CD4-positive, alpha-beta T cell treated with Interleukin-6 at 100 ng/mL for 8 hours (primary cell): ENCODE measurements at places on chromosomes 4 and X.

DNA sequence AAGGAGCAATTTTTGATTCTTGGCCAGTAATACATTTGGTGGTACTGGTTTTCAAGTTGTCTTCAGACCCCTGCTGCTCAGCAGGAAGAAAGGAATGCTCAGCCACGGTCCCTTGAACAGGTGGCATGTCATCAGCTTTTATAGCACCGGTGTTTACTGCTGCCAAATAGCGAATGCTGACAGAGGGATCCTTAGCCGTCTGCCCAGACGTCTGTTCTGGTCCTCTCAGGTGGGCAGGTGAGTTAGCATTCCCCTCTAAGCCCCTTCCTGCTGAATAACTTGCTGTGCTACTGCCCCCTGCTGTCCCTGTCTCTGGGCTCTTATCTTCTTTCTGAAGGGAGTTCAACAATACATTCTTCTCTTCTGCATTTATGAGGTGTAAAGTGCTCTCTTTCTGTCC, 28.4 kb downstream of the BOD1L1 start:
- DNase-seq, result no peak

GRCh38 chr4:113141901-113142346, 92.5 kb downstream of the ANK2 start:
- DNase-seq, result no peak

DNA sequence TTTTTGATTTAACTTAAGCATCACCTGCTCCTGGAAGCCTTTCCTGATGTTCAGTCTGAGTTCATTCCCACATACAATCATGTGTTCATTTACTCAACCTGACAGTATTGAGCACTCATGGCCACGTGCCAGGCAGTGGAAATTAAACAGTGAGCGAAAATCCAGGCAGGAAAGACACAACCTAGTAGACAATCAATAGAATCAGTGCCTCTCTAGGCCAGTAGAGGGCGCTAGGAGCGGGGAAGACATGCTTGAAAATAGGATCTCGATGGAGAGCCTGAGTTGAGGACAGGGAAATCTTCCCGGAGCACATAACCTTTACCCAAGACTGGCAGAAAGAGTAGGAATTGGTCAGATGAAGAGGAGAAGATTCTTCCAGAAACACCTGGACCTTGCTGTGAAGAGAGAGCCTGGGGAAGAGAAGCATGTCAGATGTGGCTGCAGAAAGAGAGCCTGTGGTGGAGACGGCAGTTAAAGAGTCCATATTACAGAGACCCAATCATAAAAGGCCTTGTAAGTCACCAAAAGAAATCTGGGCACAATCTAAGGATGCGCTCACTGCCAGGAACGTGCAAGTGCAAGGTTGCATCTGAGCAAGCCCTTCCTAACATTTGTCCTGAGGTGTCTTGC, 103.5 kb downstream of the LDB2 start:
- no peak for DNase-seq

- no peak for DNase-seq
Observed at GRCh38 chr4:35939751-35940150, 304.6 kb downstream of the ARAP2 start.

- no peak for DNase-seq
Observed at GRCh38 chr4:76752861-76753501, 145.0 kb downstream of the SOWAHB start.

DNA sequence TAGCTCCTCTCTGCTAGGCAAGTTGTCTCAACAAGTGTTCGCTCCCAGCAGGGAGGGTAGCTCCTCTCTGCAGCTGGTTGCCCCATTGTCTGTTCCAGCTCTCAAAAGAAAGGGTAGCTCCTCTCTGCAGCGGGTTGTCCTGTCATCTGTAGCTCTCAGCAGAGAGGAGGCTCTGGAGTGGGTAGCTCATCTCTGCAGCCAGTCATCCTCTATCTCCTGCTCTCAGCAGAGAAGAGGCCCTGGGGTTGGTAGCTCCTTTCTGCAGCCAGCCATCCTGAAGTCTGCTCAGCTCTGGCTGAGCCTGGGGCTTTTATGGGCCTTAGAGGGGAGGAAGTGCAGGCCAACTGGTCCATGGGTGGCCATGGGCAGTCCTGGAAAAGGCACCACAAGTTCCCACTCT, 342.7 kb downstream of the PTTG2 start:
- DNase-seq, result no peak

DNA sequence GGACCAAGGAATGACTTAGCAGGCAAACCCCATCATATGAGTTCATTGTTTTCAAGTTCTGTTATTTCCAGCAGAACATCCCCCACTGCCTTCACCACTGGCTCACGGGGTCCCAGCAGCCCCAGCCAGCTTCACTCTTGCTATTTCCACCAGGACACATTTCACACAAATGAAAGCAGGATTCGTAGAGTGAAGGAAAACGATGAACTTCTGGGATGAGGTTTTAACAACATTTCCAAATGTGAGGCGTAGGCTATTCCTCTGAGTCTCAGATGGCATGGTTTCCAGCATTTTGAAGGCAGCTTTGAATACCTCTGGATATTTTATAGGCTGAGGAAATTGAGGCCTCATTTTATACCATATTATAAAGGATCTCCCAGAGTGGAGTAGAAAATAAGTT, 32.9 kb upstream of the EGFL6 start:
- no peak for DNase-seq

DNA sequence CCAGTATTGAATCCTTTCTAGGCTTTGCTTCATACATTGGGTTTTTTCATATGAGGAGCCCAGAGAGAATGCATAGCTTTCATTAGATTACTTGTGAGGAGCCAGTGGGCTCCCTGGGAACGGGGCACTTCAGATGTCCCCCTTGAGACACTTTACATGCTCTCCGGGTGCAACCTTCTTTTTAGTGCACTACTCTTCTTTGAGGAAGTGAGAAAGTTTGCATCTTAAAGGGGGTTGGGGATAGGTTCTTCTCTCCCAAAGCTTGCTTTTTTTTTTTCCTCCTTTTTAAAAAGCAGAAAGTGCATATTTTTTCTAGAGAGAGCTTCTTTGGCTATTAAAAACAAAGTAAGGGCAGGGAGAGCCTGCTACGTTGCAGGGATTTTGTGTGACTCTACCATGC, 4.3 kb downstream of the HADH start:
- DNase-seq, result no peak

- DNase-seq, result no peak
Observed at GRCh38 chr4:145739845-145740244, 59.9 kb downstream of the C4orf51 start.

DNA sequence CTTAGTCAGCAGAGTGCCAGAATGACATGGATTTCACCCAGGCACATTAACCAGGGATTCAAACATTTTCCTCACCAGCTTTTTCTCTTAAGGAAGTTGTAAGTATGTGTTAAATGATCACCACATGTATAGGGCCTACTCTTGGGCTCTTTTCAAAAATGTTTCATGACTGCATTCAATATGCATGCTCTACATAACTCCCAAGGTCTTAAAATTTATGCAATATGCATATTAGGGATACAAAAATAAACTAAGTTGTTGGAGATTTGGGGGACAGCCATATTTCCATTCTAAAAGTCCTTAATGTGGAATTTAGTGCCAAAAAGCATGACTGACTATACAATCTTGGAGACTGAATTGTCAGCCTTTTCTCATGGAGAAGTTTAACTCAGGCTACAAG, 25.0 kb upstream of the TRPC5OS start:
- DNase-seq, result no peak

DNA sequence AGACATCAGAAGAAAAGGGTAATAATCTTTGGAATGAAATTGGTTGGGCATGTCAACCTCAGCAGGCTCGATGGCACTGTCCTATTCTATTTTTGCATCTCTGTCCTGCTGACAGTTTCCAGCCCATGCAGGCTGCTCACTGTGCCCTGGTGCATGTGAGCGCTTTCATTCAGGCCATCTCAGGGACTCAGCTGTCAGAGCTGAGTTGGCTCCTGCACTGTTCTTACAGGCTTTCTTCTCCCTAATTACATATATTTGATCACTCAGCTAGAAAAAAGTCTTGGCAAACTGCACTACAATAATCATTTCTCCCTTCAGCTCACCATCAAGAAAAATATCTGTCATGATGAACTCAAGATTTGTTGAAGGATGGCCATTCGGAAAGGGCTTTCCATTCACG, 84.7 kb downstream of the RASL11B start:
- no peak for DNase-seq

- no peak for DNase-seq
Observed at GRCh38 chrX:125205918-125206665, 113.6 kb upstream of the TEX13C start.

GRCh38 chr4:116870686-116871085, 214.7 kb downstream of the TRAM1L1 start:
- no peak for DNase-seq

DNA sequence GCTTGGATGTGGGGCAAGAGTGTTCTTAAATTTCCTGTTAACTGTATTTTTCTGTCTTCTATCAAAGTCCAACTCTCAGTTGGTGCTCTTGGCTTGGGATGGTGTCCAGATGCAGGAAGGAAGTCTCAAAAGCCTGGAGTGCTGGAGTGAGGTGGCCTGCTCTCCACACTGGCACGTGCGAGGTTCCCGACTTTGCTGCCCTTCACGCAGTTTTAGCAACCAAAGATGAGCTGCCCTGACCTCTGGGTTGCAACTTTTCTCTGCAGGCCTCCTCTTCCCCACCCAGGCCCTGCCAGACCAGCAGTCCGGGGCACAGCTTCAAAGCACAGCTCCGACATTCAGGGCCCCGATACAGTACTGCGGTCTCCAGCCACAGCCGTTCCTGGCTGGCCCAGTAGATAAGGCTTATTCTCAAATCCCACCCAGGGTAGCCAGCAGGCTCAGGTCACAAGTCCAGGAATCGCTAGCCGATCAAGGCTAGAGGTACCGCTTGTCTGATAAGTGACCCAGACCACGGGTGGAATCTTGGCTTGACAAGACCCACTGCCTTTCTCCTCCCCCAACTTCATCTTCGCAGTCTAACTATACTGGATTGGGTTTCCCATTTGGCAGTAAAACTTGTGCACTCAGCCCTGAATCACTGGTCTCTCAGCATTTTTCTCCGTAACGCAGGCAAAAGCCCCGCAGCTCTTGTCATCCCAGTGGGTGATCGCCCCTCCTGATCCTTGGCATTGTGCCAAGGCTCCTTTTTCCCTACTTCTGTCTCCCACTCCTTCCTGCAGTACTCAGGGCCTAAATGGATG, 21.8 kb upstream of the JADE1 start:
- no peak for DNase-seq

DNA sequence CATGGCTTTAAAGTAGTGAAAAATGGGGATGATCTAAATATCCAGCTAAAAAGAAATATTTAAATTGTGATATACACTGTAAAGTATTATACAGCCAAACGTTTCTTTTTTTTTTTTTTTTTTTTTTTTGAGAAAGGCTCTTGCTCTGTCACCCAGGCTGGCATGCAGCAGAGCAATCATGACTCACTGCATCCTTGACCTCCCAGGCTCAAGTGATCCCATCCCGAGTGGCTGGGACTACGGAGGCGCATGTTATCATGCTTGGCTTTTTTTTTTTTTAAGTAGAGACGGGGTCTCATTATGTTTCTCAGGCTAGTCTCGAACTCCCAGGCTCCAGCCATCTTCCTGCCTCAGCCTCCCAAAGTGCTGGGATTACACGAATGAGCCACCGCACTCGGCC, 17.1 kb downstream of the SMIM14 start:
- DNase-seq, result no peak

DNA sequence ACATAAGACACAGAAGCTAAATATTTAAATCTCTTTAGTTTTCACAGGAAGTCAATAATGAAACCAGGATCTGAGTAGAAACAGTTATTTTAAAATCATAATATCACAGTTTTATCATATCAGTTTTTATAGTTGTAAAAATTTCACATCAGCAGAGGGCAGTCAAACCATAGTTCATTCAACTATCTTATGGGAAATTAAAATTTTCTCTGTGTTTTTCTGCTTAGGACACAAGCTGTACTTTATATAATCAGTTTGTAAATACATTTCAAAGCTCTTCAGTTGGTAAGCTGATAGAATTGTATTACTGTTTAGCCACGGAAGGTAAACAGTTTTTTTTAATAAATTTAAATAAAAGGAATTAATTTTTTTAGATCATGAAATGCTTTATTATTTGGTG, 204.8 kb upstream of the NUDT6 start:
- no peak for DNase-seq

GRCh38 chrX:134679644-134680043, 21.4 kb upstream of the PLAC1 start:
- DNase-seq, result no peak

GRCh38 chr4:151340751-151341385, 15.5 kb upstream of the SH3D19 start:
- DNase-seq, result no peak

DNA sequence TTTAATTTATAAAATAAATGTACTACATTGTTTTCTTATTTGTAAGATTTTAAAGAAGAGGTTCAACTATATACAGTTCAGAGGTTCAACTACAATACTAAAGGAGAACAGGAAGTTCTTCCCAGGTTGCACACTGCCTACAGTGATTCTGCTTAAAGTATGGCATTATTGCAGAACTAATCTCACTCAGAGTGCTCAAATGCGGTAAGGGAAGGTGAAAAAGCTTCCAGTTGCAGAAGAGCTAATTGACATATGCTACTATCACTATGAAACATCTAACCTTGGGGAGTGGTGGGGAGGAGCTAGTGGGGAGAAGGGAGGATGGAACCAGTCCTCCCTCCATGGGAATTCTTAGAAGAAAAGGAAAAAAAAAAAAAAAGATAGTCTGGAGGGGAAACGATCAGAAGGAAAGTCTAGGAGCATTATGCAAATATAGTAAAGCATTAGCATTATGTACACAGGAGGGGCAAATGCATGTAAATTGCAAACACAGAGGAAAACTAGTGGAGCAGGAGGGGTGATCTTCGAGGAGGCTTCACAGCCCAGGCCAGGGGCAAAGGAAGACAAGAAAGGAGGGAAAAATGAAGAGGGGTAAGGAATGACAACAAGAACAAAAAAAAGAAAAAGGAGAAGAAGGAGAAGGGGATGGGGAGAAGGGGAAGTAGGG, 32.0 kb upstream of the MMAA start:
- no peak for DNase-seq

- DNase-seq, result no peak
Observed at GRCh38 chr4:125432078-125432477, 117.3 kb downstream of the FAT4 start.

DNA sequence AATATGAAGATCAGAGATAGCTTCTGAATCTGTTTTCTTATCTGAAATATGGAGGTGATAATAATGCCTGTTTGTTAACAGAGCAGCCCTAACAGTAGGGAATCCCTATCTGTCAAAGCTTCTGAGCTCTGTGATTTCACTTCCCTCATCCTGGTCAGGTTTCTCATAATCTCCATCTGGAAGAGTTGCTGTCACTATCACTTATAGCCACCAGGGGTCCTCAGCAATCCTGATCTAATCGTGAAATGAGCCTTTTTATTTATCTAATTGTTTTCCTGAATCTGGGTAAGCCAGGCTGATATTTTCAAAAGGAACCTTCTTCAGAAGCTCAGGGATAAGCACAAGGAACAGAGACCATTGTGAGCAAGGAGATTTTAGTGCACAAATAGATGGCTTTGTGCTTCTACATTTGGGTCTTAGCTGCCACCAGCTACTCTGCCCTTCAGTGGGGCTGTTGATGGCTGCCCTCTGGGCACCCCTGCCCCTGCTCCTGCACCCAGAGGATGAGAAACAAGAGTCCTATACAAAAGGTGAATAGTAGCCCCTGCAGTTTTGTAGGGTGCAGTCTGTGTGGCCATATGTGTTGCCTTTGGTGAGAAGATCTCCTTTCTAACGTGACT, 196.4 kb upstream of the RADX start:
- DNase-seq, result no peak

- DNase-seq, result no peak
Observed at GRCh38 chr4:165580351-165580905, 201.6 kb downstream of the CPE start.

GRCh38 chr4:175346376-175346775, 428.2 kb downstream of the ADAM29 start:
- no peak for DNase-seq

- no peak for DNase-seq
Observed at GRCh38 chr4:107131295-107131694, 95.2 kb upstream of the DKK2 start.

GRCh38 chr4:121998024-121998423, 46.2 kb upstream of the TRPC3 start:
- DNase-seq, result peak; percentile 2
